Stimulated activated CD4-positive, alpha-beta T cell treated with anti-CD3 and anti-CD28 coated beads, Interleukin-12 subunit alpha, Interleukin-12 subunit beta, amount 100 ng/mL, for 48 hours (primary cell): ENCODE measurements at places on chromosomes 5 and 9.

DNA sequence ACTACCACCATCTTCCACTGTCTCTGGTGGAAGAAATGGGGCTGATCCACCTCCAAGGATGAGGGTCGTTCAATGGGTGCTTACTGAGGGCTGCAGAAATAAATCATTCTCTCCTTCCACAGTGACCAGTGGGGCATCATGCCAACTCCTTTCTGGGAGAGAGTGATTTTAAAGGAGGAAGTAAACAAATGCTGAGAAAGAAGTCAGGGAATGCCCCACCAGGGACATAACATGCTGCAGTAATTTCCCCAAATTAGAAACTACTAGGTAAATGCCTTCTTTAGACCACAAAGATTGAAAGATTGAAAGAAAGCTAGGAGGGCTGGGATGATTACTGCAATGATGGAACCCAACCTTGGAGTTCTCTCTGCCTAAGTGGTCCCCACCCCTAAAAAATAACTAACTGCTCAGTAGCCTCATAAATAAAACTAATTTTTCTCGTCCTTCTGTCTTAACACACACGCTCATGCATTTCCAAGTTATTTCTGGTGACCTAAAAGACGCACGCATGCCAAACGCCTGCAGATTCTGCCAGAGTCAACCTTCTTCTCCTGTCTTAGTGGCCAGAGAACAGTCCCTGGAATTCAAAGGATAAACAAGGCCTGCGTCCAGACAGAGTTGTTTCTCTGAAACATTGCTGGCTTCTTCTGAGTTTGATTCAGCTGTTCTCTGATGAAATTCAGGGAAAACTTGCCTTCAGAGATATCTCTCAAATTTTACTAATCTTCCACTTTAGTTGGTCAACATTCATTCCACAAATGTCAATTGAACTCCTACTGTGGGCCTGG is 250.0 kb downstream of the NR3C1 start:
- DNase-seq, result no peak

GRCh38 chr9:90915693-90916092 is 114.1 kb downstream of the SYK start:
- peak; percentile 36 for DNase-seq

DNA sequence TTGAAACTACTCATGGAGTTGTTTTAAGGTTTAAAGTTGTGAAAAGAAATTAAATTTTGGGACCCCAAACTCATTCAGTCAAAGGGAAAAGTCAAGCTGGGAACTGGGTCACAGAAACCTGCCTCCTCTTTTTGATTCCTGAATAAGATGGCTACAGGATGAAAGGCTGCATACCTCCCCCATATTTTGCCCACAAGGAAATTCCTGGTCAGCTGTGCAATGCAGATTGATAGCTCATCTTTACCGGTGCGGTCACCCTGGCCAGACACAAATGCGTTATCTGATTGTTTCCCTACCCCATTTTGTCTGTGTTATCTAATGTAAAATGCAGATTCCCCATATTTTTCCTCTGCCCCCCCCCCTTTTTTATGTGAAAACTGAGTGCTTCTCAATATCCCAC is 1.3 kb downstream of the HAVCR2 start:
- DNase-seq, result no peak

DNA sequence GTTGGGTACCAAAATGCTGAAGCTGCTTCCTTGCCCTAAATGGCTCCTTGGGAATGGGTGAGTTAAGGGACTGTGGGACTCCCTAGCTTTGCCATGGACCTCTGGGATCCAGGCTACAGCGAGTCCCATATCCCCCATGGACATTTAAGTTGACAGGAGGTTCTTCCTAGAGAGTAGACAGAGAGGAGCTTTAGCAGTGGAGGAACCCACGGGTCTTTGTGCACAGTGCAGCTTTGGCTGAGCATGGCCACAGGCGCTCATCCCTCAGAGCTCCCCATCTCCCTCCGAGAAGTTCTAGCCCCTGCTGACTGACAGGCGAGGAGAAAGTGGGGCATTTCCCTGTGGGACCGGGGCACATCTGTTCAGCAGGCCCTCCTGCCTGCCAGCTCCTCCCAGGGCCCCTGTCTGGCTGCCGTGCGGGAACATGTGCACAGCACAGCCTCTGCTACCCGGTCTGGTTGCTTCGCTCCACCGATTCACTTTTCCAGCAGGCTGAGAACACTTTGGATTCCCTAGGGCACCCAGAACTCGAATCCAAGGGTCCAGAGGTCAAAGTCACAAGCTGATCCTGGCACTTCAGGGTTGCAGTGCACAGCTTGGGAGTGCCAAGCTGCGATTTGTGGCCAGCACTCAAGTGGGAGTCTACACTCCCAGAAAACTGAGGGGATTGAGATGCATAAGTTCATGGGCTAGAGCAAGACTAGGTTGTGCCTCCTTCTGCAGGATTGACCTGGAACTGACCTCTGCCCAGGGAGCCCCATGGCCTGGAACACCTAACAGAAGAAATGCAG is 40.6 kb upstream of the DMRTA1 start:
- DNase-seq, result no peak

- no peak for DNase-seq
Observed at GRCh38 chr5:135625961-135626360, 47.2 kb upstream of the CXCL14 start.

DNA sequence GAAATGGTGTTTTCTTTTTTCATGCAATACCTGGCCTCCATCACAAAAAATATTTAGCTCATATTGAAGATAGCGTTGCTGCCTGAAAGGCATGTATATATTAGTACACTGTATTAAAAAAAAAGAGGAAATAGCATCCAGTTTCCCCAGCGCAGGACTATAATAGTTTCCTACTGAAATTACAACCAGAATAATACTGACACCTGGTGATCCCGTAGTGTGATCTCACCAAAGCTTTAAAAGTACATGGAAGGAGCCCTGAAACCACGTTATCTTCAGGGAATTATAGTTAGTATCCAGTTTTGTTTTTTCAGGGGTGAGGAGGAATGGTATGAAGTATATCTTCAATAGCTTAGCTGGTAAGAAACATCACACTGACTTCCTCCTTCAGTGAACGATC is 264.9 kb downstream of the CD180 start:
- DNase-seq, result no peak

DNA sequence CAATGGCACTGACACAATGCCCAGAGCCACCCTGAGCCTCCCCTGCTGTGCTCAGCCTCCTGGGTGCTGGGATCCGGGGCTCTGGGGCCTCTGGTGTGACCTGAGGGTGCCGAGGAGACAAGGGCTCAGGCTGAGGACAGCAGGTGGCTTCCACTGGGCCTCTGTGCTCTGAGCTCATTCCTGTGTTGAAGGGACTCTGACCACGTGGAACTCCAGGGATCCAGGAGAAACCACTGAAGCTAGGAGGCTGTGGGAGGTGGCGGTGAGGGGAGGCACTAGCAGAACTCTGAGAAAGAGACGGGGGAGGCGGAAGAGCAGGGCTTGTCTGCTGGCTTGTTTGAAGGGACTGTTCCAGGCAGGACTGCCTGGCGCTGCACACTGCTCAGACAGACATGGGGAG is 318.7 kb upstream of the IRX1 start:
- no peak for DNase-seq

GRCh38 chr5:50575740-50576139 is 90.7 kb upstream of the PARP8 start:
- no peak for DNase-seq

- no peak for DNase-seq
Observed at GRCh38 chr5:153372425-153373129, 117.9 kb upstream of the GRIA1 start.

DNA sequence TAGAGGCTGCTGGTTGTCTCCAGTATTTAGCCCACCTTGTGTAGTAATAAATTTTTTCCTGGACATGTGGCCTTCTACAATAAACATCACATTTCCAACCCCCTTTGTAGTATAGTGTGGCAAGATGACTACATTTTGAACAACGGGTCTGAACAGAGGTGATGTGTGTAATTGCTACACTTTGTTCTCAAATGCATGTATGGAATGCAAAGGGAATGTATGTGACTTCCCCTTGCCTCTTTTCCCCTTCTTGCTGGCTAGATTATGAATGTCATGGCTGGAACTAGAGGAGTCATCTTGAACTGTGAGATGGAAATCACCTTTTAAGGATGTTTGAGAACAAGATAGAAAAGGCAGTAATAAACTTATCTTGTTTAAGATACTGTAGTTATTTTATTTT is 54.5 kb downstream of the PRR16 start:
- no peak for DNase-seq

- DNase-seq, result no peak
Observed at GRCh38 chr5:36722900-36723299, 116.5 kb downstream of the SLC1A3 start.

GRCh38 chr5:80141147-80141671 is 106.1 kb downstream of the THBS4 start:
- DNase-seq, result no peak

- DNase-seq, result no peak
Observed at GRCh38 chr5:35902046-35902672, 36.3 kb downstream of the CAPSL start.

DNA sequence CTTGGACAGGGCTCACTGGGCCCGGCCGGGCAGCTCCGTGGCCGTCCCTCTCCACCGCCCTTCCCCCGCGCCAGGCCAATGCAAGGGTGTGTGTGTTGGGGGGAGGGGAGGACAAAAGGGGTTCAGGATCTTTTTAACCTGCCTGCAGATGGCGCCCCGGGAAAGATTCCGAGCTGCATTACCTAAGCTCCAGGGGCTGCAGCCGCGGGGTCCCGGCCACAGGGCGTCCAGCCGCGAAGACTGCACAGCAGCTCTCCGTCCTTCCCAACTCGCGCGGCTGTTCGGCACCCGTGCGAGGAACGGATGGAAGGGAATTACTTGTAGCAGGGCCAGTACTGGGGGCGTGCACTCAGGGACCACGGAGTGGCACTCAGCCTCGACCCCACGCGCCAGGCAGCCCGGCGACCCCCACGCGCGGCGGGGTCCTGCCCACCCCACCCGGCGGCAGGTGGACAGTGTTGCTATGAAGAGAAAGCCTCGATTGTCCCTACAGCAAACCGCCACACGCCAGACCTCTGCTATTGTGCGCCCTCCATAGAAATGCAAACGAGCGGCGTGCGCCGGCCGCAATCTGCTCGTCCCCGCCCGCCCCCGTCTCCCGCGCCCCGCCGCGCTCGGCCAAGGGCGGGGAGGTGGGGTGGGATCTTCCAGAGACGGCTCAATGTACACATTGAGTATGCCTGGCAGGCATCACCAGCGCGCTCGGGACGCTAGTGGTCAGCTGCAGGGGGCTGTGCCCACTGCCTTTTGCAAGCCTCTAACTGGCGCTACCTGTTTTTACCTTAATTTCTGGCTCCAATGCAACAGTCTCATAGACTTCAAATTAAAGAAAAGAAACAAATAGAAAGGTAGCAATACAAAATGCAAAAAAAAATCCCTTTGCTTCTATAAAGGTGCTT is 796 bp upstream of the GADD45G start:
- DNase-seq, result no peak

DNA sequence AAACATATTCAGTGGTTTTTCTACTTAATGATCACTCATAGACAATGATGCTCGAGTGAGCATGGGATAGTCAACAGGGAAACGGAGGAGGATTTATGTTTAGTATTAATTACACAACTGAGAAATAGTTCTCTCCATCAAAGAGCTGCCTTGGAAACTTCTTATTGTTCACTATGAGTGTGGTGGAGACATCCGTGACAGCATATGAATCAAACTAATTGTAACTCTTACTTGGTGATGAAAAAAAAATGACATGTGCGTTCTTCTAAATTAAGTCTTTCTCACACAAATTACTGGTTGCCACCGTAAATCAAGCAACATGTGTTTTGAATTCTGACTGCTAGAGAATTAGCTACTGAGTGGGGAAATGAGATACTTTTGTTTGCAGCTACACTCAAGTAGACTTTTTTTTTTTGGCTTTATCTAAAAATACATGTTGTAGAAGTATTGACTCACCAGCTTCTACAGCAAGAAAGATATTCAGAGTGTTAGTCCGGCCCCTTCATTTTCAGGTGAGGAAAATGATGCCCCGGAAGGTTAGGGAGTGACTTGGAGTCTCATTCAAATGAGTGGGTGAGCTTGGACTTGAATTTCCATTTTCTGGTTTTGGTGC is 179.4 kb downstream of the CFAP90 start:
- DNase-seq, result no peak

- DNase-seq, result no peak
Observed at GRCh38 chr5:3634061-3634460, 38.4 kb downstream of the IRX1 start.

DNA sequence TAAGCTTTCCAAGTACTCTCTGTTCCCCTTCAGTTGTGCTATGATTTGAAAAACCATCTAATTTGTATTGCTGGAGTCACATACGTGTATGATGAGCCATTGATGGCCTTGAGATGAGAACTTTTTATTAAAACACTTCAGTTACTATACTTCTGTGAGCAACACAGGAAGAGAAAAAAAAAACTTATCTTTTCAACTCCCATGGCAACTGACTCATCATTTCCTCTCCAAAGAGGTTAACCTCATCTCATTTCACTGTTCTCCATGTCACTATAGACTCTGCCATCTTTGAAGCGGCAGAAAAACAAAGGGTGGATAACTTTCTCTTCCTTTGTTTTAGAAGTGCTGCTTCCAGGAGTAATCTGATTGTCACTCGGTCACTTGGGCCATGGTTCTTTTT is 104.3 kb upstream of the PCSK1 start:
- no peak for DNase-seq

GRCh38 chr5:65625743-65626142 is 916 bp downstream of the SHLD3 start:
- no peak for DNase-seq

GRCh38 chr5:17694914-17695313 is 60.7 kb downstream of the TAF11L14 start:
- no peak for DNase-seq

DNA sequence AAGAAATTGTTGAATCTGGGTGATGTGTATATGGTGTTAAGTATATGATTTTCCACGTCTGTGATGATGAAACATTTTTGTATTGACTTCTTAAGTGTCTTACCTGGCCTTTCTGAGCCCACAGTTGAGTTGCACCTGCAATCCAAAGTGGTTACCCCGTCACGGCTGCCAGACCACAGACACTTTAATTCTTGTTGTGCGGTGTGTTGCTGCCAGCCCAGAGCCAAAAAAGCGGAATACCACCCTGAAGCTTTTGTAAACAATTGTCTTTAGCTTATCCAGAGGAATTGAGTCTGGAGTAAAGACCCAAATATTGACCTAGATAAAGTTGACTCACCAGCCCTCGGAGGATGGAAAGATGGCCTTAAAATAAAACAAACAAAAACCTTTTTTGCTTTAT is 35.1 kb downstream of the MTAP start:
- DNase-seq, result no peak

DNA sequence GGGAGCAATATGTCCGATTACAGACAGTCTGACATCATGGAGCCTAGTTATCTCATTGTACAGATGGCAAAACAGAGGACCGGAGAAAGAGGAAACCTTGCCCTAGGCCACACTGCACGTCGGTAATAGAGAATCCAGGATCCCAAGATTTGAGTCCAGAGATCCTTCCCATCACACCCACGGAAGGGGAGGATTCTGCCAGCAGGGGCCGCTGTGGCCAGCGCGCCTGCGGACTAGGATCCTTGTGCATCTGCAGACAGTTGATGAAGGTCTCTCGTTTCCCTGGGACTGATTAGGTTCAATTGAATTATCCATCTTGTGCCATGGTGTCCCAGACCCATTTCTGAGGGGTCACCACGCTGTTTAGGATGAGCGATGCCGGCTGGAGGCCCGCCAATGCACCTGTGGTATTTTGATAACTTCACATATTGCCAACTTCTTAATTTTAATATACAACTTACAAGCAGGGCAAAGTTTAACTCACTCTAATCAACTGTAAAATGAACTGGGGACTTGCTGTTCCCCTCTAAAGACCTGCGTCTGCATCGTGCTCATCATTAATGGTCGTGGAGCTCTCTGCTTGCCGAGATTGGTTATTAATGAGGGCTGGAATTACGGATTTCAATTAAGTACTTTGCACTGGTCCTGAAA is 592.7 kb upstream of the BRINP1 start:
- no peak for DNase-seq

- DNase-seq, result no peak
Observed at GRCh38 chr5:125834438-125835115, 588.6 kb upstream of the GRAMD2B start.
